ENCODE measurements at places on chromosomes 7 and 10. TPM values are rescaled to one million over a fixed set of nuclear protein-coding genes. Genes with fewer than 3 reads are reported as not detected.
A peak's percentile ranks its signal among the peaks of the same experiment; 100 is the strongest.

The CDHR3 gene
- 76.4 TPM for total RNA-seq

The ITIH2 gene
- not detected for total RNA-seq

DNA sequence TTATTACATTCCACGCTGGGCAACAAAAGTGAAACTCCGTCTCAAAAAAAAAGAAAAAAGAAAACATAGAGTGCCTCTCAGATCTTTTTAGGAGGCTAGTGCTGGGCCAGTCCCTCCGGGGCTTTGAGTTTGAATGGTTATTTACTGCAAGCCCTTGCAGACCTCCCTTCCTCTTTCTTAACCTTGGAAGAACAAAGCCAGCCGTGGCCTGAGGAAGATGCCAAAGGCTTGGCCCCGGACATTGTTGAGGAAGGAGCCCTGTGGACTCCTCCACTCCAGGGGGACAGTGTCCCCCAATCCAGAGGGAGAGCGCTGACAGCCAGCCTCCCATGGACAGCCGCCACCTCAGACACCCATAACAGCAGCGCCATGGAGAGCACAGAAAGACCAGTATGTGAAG is 5.0 kb downstream of the TSPAN33 start:
- peaks cover 20% of the 10 kb centered on the region for H3K4me1 ChIP-seq
- DNase-seq = no peak
- no peaks in the 10 kb centered on the region for H3K27me3 ChIP-seq
- no peaks in the 10 kb centered on the region for H3K36me3 ChIP-seq

DNA sequence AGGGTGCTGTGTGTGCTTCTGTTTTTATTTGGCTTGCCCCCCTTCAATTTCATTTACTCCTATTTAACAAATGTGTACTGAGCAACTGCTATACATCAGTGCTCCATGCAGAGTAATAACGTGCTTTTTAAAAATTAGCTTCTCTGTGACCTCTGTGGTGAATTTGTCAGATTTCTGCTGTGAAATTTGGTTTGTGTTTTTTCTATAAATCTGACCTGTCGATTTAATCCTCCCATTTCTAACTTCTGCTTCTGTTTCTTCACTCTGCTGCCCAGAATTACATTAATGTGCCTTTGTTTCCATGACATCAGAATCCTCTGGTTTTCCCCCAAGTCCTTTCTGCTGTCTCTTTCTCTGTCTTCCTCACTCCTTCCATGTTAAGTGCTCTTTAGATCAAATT is 123.8 kb upstream of the CACNA2D1 start:
- H3K36me3 ChIP-seq = no peaks in the 10 kb centered on the region
- no peak overlapping the region for H3K27ac ChIP-seq
- H3K4me3 ChIP-seq = no peak overlapping the region
- H3K27me3 ChIP-seq = no peaks in the 10 kb centered on the region
- DNase-seq = no peak
- no peaks in the 10 kb centered on the region for H3K4me1 ChIP-seq

GRCh38 chr7:353746-354325 is 63.9 kb downstream of the FOXL3 start:
- H3K4me1 ChIP-seq = no peaks in the 10 kb centered on the region
- no peak for DNase-seq
- H3K4me3 ChIP-seq = no peak overlapping the region
- no peak overlapping the region for H3K27ac ChIP-seq
- H3K36me3 ChIP-seq = no peaks in the 10 kb centered on the region

The PSD gene
- total RNA-seq = 23.2 TPM

The TMEM196 gene
- not detected for total RNA-seq

The FAM180A gene
- total RNA-seq = 3.1 TPM

- H3K27ac ChIP-seq = no peak overlapping the region
- no peak for DNase-seq
- no peaks in the 10 kb centered on the region for H3K36me3 ChIP-seq
These were observed 36.7 kb downstream of the PFKFB3 start for GRCh38 chr10:6239213-6239991.

GRCh38 chr7:1210979-1211608 is 21.6 kb upstream of the UNCX start:
- H3K27me3 ChIP-seq = no peaks in the 10 kb centered on the region
- no peak overlapping the region for H3K4me3 ChIP-seq
- no peaks in the 10 kb centered on the region for H3K4me1 ChIP-seq
- DNase-seq = no peak
- H3K36me3 ChIP-seq = no peaks in the 10 kb centered on the region
- H3K27ac ChIP-seq = no peak overlapping the region

- H3K4me3 ChIP-seq = no peak overlapping the region
- no peak overlapping the region for H3K27ac ChIP-seq
- DNase-seq = no peak
- H3K4me1 ChIP-seq = peaks cover 4% of the 10 kb centered on the region
These were observed 168.9 kb downstream of the PKD1L1 start for GRCh38 chr7:47779341-47779771.

DNA sequence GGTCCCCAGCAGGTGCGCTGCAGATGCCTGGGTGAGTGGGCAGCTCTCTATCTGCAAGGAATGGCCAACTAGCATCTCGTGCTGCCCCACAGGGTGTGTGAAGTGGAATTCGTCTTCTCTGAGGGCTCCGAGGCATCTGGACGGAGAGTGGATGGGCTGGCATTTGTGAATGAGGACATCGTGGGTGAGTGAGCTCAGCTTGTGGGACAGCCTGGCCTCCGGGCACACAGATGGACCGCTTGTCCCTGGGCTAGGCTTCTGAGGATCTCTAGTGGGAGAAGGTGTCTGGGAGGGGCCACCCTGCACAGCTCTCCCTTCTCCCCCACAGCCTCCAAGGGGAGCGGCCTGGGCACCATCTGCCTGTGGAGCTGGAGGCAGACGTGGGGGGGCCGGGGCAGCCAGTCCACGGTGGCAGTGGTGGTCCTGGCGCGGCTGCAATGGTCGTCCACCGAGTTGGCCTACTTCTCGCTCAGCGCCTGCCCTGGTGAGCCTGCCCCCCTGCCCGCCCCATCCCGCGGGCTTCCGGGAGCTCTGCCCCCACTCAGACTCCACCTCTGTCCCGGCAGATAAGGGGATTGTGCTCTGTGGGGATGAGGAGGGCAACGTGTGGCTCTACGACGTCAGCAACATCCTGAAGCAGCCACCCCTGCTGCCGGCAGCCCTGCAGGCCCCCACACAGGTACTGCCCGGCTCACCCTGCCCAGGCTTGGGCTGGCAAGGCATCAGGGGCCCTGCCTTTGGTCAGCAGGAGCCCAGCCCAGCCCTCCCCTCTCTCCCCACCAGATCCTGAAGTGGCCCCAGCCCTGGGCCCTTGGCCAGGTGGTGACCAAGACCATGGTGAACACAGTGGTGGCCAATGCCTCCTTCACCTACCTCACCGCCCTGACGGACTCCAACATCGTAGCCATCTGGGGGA is 6.3 kb downstream of the POLR2J start:
- H3K4me1 ChIP-seq = no peaks in the 10 kb centered on the region
- no peaks in the 10 kb centered on the region for H3K36me3 ChIP-seq
- peak; percentile 28 for DNase-seq
- H3K4me3 ChIP-seq = no peak overlapping the region

The GHRHR gene
- not detected for total RNA-seq

The UPK3BL1 gene
- 30.3 TPM for total RNA-seq

GRCh38 chr7:35520810-35521625 is 173.9 kb downstream of the HERPUD2 start:
- no peaks in the 10 kb centered on the region for H3K4me1 ChIP-seq
- no peak overlapping the region for H3K27ac ChIP-seq
- H3K4me3 ChIP-seq = no peak overlapping the region

The COL26A1 gene
- total RNA-seq = 0.42 TPM

DNA sequence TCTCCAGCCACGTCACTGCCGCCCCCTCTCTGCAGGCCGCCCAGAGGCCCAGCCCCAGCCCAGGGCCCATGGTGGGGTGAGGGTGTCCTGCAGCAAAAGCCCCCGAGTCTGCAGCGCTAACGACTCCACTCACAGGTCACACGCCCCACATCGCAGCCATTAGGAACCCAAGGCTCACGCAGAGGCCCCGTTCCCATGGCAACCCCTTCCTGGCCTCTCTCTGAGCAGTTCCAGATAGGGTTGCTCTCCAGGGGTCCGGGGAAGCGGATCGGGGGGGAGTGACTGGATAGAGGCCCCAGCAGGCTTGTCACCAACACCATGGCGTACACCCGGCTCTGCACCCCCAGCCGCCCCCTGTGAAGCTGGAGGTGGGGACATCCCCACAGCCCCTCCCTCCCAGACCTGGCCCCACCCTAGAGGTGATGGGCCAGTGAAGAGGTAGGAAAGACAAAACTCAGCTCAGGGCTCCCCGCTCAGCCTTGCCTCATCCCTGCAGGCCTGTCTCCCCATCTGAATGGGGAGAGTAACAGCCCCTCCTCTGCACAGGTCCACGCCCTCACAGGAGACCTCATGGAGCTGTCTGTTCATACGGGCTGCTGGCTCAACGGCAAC is 41.2 kb downstream of the TNRC18 start:
- no peak for DNase-seq
- H3K4me1 ChIP-seq = peaks cover 39% of the 10 kb centered on the region
- no peaks in the 10 kb centered on the region for H3K36me3 ChIP-seq
- no peak overlapping the region for H3K4me3 ChIP-seq

The PIK3CG gene
- 2.3 TPM for total RNA-seq

DNA sequence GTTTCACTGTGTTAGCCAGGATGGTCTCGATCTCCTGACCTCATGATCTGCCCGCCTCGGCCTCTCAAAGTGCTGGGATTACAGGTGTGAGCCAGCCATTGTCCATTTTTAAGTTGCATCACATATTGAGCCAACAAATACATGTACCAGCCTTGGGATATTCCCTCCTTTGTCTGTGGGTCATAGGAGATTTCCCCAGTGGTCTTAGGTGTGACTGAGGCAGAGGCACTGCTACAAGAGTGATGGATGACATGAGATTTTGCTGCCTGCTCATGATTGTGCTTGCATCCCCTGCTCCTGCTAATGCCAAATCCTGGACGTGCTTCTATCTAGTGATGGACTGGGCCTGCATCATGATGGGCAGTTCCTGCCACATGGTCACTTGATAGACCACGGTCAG is 10.7 kb upstream of the GIMAP6 start:
- no peaks in the 10 kb centered on the region for H3K4me1 ChIP-seq
- no peak for DNase-seq
- no peaks in the 10 kb centered on the region for H3K36me3 ChIP-seq
- no peak overlapping the region for H3K27ac ChIP-seq

The LEP gene
- 0.23 TPM for total RNA-seq

DNA sequence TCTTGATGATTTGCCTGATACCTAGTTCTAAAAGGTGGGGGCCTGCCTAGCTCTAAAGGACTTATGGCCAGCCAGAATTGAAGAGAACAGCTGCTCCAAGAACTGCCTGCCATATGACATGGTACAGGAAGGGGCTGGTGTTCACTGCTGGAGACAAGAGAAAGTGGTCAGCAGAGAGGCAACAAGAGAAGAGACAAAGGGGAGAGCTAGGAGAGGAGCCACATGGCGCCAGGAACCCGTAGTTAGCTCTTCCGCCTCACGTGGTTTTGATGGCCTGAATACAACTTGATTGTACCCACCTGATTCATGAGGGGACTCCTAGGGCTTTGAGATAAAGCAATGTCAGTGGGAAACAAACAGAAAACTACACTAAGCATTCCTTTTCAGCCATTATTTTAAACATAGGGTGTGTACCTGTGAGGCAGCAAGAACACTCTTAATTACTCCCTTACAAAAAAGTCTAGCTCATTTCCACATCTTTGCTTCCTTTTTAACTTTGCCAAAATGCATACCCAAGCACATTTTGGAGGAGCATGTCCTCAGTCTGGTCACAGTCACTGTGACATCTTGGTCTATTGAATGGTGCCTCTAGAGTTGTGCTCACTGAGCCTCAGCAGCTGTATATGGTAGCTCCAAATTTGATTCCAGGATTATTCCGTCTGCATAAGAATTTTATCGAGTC is 71.6 kb downstream of the CCDC71L start:
- no peak overlapping the region for H3K4me3 ChIP-seq
- H3K36me3 ChIP-seq = no peaks in the 10 kb centered on the region
- DNase-seq = no peak
- H3K27ac ChIP-seq = no peak overlapping the region
- H3K4me1 ChIP-seq = no peaks in the 10 kb centered on the region
- no peaks in the 10 kb centered on the region for H3K27me3 ChIP-seq

DNA sequence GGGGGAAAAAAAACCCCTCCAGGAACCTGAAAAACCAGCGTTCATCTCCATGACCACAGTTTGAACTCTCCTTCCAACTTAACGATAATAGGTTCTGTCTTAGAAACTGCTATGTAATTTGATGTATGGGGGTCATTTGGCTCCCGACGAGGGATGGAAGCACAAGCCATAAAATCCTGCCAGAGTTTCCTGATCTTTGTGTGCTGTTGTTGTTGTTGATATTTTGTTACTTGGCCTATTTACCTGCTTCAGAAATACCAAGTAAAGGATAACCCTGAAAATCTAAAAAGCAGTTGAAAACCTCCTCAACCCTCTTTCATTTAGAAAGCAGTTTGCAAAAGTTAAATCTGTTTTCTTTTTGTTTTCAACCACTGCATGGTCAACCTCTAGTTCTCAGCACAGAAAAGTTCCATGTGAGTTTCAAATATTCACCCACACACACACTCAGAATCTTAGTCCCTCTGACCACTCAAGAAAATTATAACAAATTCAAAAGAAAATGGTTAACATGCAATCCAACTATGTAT is 9.3 kb upstream of the HOXA2 start:
- no peak overlapping the region for H3K27ac ChIP-seq
- H3K27me3 ChIP-seq = peaks cover 3% of the 10 kb centered on the region
- no peaks in the 10 kb centered on the region for H3K4me1 ChIP-seq
- DNase-seq = no peak
- no peaks in the 10 kb centered on the region for H3K36me3 ChIP-seq

GRCh38 chr10:33123680-33124079 is 165.7 kb upstream of the ITGB1 start:
- DNase-seq = no peak
- H3K27ac ChIP-seq = no peak overlapping the region
- no peaks in the 10 kb centered on the region for H3K27me3 ChIP-seq
- H3K36me3 ChIP-seq = no peaks in the 10 kb centered on the region
- H3K4me3 ChIP-seq = no peak overlapping the region

DNA sequence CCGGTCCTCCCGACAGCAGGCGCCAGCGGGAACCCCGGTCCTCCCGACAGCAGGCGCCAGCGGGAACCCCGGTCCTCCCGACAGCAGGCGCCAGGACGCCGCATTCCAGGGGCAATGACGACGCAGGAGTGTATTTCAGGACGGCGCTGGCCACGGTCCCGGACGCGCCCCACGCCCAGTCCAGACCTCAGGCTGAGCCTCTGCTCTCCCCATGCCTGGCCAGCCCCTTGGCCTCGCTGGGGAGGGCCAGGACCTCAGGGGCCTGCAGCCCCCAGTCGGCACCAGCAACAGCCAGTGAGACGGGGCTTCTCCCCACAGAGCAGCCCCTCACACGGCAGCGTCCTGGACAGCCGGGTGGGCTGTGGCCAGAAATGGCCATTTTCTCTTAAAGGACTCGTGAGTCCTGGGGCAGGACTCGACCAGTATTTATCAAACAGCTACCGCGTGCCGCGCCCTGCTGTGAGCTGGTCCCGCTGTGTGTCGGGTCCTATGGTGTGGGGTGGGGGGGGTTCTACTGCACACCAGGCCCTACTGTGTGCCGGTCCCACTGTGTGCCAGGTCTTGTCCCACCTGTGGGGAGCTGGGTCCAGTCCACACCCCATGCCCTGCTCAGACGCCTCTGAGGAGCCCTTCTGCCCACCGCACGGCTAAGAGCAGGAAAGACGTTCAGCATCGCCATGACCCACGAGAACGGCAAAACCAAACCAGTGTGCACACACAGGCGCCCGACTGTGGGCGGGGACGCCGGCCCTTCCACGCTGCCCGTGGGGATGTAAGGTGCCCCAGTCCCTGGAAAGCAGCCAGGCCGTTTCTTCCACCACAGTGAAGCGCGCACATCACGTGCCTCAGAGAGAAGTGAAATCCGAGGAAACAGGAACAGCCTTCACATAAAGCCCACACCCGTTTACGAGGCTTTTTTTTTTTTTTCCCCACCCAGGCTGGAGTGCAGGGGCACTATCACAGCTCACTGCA is 33.3 kb downstream of the GET4 start:
- H3K27me3 ChIP-seq = no peaks in the 10 kb centered on the region
- H3K36me3 ChIP-seq = no peaks in the 10 kb centered on the region
- H3K27ac ChIP-seq = no peak overlapping the region
- DNase-seq = peak; percentile 62
- H3K4me3 ChIP-seq = peak overlapping the region; percentile 7

The PDE1C gene
- total RNA-seq = 5.4 TPM

Data from ovary (tissue), 10 donors.